ENCODE measurements at places on chromosomes 5 and 9.

DNA sequence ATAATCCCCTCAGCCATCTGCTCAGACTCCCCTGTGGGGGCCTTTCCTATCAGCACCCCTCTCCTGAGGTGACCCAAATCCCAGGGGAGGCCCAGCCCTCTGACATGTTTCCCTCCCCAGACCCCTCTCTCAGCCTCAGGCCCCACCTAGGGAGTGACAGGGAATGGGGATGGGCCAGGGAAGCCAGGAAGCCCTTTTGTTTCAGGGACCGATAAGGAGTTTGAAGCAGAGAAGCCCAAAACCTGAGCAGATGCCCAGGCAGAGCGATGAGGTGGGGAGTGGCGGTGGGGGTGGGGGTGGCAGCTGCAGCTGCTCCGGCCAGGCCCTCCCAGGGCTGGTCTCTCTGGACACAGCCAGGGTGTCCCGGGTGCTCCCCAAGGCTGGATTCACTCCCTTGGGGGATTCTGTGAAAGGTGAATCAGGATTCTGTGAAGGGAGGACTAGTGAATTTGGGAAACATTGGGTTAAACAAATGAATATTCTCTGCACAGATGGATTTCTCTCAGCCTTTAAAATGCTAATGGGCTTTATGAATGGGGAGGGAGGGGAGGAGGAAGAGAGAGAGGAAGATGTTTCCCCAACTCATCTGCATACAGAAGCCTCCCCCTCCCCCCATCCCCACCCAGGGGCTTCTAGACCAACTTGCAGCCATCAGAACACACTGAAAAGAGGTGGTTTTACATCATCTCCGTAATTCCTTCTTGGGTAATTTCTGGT, 17.4 kb downstream of the AKNA start:
- no peak for DNase-seq

- DNase-seq = no peak
Observed at GRCh38 chr9:36214571-36214970, 23.9 kb downstream of the CLTA start.

DNA sequence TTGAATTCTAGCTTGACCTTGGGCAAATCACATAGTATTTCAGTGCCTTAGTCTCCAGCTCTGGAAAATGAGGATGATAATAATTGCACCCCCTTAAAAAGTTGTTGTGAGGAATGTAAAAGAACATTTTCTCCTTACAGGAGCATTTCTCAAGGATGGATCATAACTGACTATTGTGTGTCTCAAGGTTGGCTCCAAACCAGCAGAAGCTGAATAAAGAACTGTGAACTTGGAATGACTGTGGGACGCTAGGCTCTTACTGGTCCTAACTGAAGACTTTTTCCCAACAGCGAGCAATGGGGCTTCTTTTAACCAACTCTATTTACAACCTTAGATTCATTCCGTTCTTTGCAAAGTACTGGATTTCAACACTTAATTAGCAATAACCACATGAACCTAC, 26.2 kb upstream of the GLRX start:
- no peak for DNase-seq

- DNase-seq = no peak
Observed at GRCh38 chr5:38463634-38464521, 92.6 kb downstream of the LIFR start.

DNA sequence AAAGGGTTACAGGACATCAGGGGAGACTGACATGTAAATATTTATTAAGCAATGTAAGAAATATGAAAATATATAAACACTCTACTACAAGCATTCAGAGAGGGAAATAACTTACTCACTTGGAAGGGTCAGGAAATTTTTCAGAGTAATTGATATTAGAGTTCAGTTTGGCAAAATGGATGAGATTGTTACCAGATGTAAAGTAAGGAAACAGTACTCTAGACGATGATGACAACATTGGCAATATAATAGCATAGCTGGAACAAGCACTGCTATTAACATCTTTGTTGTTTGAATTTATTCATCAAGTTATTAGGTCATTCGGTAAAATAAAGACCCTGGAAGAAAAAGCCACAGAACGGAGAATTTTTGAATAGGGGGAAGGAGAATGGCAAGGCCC, 49.1 kb downstream of the GNA14 start:
- no peak for DNase-seq

DNA sequence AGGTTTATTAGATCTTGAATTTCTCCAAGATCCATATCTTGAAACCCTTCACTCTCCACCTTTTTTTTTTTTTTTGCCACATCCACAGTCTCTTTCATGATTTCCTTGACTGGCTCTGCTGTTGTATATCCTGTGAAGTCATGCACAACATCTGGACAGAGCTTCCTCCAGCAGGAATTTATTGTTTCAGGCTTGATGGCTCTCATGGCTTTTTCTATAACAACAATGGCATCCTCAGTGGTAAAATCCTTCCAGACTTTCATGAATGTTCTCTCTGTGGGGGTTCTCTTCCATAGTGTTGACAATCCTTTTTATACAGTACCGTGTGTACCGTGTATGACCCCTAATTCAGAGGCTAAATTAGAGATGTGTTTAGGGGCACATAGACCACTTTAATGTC, 24.0 kb downstream of the RANBP17 start:
- DNase-seq = no peak
